ENCODE measurements at places on chromosomes 12 and 14.

DNA sequence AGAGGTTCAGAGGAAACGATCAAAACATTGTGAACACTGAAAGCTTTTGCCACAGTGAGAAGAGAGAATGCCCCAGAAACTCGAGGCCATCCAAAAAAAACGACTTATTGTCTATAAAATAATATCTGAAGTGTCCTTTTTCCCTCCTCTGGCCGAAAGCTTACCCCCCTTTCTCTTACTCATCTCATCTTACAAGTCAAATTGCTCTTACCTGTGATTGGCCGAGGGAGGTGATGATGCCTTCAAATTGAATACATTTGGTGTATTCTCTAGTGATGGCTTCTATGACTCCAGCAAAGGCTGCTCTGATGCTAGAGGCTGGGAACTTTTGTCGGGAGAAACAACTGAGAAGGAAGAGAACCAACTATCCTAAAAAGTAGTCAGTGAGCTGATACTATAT is 90.7 kb downstream of the PTCSC3 start:
- DNase-seq: no peak

DNA sequence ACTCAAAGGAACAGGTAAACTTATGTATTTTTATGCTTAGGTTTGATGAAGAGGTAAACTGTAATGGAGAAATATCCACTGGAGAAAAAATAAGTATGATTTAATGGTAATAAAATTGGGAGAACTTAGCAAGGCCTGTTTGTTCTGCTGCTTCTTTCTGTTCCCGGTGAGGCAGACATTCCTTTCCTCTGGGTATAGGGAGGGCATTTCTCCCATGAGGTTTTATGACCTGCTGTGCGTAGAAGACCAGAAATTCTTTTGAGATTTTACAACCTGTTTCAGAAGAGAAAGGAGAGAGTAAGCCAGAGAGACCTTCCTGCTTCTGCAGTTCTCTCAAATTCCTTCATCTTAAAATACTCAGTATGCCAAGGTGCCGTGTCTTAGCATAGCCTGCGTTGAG is 139.4 kb upstream of the RMST start:
- no peak for DNase-seq

GRCh38 chr14:53004976-53005375 is 54.1 kb upstream of the FERMT2 start:
- no peak for DNase-seq

- DNase-seq: no peak
Observed at GRCh38 chr12:127494961-127495915, 771.7 kb upstream of the TMEM132C start.

GRCh38 chr14:22426711-22427110 is 162.3 kb downstream of the DAD1 start:
- no peak for DNase-seq

GRCh38 chr14:41187868-41188267 is 418.8 kb upstream of the LRFN5 start:
- no peak for DNase-seq

- DNase-seq: peak; percentile 85
Observed at GRCh38 chr12:6765048-6765633, 1.0 kb upstream of the PTMS start.

DNA sequence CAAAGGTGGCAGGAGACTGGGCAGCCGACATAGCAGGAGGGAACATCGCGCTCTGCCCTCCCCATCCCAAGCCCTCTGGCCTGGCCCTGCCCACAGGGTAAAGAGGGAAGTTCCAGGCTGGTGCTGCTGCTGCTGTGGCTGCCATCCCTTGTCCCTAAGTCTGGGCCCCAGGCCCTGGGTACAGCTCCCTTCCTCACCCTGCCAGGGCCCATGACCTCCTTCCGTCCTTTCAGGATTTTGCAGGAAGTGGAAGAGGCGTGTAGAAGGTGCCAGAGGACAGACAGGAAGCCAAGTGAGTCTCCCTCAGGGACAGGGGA is 14.7 kb upstream of the NCOR2 start:
- no peak for DNase-seq

DNA sequence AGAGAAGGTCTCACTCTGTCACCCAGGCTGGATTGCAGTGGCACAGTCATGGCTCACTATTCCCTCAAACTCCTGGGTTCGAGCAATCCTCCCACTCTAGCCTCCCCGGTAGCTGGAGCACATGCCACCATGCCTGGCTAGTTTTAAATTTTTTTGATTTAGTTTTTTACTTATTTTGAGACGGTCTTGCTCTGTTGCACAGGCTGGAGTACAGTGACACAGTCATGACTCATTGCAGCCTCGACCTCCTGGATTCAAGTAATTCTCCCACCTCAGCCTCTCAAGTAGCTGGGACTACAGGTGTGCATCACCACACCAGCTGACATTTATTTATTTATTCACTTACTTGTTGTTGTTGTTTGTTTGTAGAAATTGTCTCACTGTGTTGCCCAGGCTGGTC is 22.2 kb upstream of the DIP2B start:
- no peak for DNase-seq

DNA sequence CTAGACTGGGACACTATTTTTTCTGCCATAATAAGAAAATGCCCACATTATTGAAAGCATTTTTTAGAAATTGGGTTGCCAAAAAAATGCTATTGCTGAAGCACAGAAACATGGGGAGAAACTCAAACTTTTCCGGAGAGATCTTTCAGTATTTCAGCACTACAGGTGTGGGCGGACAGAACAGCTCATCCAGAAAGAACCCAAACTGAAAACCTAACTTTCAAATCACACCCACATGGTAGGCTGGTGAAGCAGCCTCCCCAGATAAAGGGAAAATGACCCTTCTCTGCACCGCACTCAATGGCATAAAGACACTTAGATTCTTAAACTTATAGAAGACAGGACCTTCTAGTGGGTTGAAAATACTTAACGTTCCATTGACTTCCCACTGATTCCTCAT is 62.3 kb upstream of the TMPO start:
- DNase-seq: no peak

- DNase-seq: no peak
Observed at GRCh38 chr12:123254853-123255446, 16.7 kb downstream of the CDK2AP1 start.

DNA sequence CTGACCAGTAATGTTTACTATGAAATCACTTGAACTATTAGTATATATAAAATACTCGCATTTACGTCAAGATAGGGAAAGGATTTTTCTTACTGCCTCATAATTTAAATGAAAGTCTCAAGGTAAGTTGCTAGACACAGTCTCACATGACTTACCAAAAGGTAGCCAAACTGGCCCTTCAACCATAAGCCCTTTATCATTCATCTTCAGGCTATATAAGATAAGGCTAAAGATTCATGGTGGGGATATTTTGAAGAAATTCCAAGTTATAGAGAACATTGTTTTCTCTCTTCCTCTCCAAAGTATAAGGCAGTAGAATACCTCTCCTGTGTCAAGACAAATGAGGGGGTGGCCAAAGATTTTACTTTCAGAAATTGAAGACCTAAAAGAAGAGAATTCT is 23.4 kb downstream of the KIF21A start:
- DNase-seq: no peak

- no peak for DNase-seq
Observed at GRCh38 chr14:43359317-43359716, 1147.8 kb downstream of the FSCB start.

DNA sequence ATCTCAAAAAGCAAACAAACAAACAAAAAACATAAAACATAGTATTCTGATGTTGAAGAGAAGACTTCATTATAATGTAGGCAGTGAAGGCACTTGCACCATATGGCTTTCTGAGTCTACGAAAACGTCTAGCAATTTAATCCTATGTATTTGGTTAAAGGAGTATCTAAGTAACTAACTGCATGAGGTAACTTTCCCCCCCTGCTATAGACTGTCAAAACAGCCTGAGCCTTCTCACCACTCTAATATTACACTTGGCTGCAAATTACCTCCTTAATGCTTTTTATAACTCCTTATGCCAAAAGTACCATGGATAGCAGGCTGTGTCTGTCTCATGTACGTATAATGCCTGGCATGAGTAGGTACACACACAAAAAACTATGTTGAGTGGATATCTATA is 607.6 kb upstream of the FLRT2 start:
- DNase-seq: no peak

DNA sequence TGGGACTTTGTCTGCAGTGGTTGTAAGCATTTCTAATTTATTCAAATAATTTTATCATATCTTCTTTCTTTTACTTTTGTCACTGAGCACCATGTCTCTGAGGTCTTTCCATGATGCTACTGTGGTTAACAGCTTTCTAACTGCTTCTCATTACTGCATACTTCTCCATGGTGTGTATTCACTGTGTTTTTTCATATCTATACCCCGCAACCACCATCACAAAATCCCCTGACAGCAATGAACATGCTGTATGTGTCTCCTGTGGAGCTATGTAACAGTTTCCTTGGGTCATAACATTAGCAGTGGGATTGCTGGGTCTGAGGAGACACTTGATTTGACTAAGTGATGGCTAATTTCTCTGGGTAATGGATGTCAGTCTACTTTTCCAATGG is 29.2 kb upstream of the CHST11 start:
- no peak for DNase-seq

All from hematopoietic multipotent progenitor cell treated with erythropoietin and hydrocortisone succinate and interleukin-3 and kit ligand, for 8 days (in vitro differentiated cells).